NCI-H187 (cell line): ENCODE measurements at places on chromosomes 6 and 20.

DNA sequence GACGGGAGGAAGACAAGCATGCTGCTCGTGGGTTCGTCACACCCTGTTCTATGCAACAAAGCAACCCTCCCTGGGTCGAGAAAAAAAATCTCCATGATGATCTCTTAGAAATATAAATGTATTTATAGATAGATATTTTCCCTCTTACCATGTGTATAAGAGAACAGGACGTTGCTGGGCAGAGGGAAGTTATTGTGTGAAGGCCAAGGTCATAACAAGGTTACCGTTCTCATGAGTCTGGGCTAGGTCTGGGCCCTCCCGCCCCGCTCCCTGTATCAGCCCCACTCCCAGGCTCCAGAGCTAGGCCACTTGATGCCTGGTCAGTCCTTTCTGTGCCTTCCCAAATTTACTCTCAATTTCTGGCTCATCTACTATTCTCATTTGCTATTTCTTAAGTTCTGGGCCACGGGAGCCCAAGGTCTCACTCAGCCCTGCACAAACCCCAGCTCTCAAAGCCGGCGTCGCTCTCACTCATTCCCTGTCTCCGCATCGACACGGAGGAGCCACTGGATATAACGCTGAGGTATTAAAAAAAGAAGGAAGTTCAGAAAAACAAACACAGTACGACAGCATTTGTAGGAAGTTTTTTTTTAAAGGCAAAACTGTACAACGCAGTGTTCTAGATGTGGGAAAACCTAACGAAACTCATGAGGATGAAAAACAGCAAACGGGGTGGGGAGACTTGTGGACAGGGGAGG is 96.8 kb downstream of the PSMG4 start:
- DNase-seq: no peak

GRCh38 chr6:150720774-150721233 is 121.1 kb downstream of the PLEKHG1 start:
- peak; percentile 41 for DNase-seq

- DNase-seq: no peak
These were observed 79.8 kb upstream of the LOC128125822 start for GRCh38 chr6:63492476-63492875.

- no peak for DNase-seq
These were observed 20.7 kb upstream of the ELOVL2 start for GRCh38 chr6:11064836-11065235.

- no peak for DNase-seq
These were observed 56.1 kb downstream of the KIAA0408 start for GRCh38 chr6:127402890-127403617.

GRCh38 chr6:151374036-151374683 is 17.2 kb downstream of the ZBTB2 start:
- no peak for DNase-seq

DNA sequence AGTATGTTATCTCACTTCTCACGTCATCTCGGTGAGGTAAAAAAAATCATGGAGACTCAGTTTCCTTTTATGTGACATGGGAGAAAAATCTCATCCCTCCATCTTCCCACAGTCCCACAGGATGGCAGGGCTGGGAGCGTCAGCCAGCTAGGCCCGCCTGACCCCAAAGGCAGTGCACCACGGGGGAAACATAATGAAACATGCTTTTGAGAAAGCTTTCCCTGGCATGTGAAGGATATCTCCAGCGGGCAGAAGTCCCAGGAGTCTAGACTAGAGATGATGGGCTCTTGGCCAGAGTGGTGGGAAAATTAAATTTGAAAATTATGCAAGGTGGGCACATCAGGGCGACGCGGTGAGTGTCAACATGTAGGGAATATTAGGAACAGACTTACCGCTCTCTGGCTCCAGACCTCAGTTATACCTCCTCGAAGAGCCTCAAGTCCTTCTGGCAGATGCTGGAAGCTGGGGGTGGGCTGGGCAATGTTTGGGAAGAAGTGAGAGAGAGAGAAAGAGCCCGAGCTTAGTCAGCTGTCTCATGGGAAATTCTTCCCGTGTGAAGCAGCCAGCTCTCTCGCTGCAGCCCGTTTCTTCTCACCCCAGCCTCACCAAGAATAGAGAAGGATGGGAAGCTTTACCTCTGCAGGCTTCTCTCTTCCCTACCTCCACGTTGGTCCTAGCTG is 52.3 kb downstream of the MOCS1 start:
- no peak for DNase-seq

- no peak for DNase-seq
These were observed 182.0 kb upstream of the MYLIP start for GRCh38 chr6:15946701-15947385.

DNA sequence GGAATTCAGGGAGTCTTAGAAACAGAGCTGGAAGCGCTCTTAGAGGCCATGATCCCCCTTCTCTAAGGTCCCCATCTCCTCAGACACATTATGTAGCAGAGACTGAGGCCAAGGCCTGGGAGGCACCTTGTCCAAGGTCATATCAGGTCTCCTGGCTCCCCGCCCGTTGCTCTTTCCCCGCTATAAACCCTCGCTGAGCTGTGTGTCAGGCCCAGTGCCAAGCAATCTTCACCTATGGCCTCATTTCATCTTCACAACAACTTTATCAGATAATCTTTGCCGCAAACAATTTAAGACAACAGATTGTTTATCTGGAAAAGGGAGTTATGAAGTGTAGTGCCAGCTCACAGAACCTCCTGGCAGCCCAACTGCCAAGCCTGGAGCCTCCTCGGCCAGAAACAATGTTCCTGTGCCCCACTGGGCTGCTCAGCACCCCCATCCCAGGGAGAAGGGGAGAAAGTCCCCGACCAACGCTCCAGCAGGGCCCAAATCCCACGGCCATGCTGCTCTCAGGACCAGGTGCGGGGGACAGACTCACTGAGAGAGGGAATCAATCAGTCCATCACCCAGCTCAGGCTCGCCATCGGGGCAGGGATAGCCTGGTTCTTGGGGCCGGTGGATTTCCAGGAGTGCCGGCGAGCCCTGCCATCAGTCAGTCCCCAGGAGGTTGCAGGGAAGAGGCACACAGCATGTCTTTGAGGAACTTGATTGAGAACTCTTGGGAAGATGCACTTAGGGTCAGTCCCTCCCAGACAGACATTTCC is 16.9 kb upstream of the FANCE start:
- DNase-seq: no peak

DNA sequence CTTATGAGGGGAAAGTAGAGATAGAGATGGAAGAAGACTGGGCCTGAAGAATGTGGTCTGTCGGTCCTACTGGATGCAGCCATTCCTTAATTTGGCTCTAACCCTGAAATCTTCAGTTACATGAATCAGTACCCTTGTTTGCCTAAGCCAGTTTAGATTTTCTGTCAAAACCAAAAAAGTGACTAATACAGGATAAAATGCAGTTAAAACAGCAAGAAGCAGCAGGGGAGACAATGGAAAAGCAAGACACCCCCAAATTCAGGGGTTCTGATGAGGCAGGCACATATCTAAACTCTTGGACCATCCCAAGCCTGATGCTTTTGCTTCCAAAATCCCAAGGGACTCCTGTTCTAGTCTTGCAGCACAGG is 17.4 kb upstream of the UBE2V1 start:
- no peak for DNase-seq

GRCh38 chr6:20817806-20818320 is 283.6 kb downstream of the CDKAL1 start:
- DNase-seq: no peak

- DNase-seq: no peak
These were observed 90.5 kb upstream of the ATXN1 start for GRCh38 chr6:16851758-16852157.

- DNase-seq: no peak
These were observed 51.6 kb downstream of the IYD start for GRCh38 chr6:150420428-150420827.
